ENCODE measurements at places on chromosomes 4 and X.
A peak's percentile ranks its signal among the peaks of the same experiment; 100 is the strongest.

DNA sequence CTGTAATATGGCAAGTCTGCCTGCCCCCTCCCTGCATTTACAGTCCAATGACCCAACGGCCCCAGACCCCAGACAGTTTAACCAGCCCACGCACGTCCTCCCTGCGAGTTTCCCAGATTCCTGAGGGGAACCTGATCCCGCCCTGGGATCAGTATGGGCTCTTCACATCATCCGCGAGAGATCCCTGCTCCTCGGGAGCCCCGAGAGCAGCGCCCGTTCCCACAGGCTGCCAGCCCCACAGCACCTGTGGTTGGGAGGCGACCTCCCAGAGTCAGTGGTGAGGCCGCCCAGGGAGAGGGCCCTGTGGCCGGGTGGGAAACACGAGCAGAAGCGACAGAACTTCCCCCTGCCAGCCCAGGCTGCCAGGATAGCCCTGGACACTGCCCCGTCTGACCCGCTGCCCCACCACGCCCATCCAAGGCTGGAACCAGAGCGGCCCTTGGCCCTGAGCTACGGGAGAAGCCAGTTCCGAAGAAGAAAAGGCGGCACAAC is 32.8 kb downstream of the TSC22D3 start:
- no peak for DNase-seq

DNA sequence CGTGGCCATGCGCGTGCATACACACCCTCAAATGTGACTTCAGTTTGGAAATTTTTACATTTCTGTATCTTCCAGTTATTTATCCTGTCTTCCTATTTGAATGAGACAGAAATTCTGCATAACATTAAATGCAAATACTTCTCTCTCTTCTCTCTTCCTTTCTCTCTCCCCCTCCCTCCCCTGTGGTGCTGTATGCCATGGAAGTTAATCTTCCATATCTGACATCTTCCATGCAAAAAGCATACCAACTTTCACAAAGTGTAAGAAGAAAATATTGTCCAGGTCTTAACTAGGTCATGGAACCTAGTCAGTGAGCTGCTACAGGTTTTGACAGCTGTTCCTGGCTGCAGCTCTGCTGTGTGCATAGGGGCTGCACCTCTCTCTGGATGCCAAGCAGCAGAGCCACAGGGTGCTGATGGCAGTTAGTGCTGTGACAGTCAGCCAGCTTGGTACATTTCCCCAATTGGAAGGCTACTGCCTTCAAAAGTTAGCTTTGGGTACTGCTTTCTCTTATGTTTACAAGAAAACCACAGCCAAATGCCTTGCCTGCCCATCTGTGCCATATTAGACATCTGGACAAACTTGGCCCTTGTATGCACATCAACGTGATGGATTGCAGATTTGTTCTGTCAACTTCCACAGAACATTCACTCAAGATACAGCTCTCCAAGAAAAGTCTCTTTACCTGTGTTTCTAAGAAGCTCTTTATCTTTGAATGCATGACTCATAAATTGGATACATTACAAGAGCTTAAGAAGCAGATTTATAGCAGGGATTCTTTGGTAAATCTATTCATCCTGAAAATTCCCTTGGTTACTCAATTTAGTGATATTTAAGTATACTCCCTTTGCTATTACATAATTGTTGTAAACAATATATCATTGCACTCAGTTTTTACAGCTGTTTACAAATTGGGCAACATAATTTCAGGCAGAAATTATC is 623.8 kb downstream of the EPHA5 start:
- no peak for DNase-seq

GRCh38 chr4:91258326-91258725 is 1045.4 kb upstream of the GRID2 start:
- no peak for DNase-seq

GRCh38 chrX:56793112-56793430 is 64.0 kb downstream of the NBDY start:
- no peak for DNase-seq

- no peak for DNase-seq
These were observed 211.8 kb upstream of the CPEB2 start for GRCh38 chr4:14790494-14790893.

DNA sequence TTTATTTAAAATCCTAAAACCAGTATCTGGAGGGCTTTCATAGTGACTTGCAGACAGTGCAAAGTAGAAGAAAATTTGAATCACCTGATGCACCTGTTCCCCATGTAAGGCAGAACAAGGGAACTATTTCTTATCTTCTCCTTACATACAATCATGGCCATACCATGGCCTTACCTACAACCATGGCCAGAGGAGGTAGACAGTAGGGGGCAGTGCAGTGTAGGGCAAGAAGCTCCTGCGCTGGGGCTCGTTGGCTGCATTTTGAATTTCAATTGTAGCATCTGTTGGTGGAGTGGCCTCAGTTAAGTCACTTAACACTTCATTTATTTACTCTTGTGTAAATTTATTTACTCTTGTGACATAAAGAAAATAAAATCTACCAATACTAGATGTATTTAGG is 33.0 kb downstream of the GALNTL6 start:
- DNase-seq = no peak

DNA sequence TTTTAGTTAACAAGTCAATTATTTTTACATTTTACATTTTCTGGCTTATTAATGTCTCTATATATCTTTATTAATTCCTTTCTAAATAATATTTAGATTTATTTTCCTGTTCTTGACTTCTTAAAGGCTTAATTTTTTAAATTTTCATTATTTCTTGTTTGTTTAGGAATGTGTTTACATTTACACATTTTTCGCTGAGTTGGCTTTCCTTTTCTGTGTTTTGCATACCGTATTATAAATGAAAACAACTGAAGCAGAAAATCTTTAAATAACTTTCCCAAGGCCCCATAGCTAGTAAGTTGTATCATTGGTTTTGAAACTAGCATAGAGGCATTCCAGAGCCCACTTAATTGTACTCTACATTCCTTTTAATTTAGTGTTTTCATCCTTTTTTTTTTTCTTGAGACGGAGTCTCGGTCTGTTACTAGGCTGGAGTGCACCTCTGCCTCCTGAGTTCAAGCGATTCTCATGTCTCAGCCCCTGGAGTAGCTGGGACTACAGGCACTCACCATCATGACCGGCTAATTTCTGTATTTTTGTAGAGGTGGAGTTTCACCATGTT is 261.6 kb downstream of the IQCM start:
- DNase-seq = no peak

GRCh38 chr4:38782452-38783108 is at the start of gene TLR10:
Gene TLR10, minus strand, starts transcription at chr4:38782990. Its CDS starts 7,400 bp downstream, at chr4:38775590.
- DNase-seq = no peak

GRCh38 chrX:9873360-9873759 is 87.1 kb downstream of the SHROOM2 start:
- no peak for DNase-seq

- DNase-seq = peak; percentile 12
These were observed 46.3 kb downstream of the SH3KBP1 start for GRCh38 chrX:19840899-19841648.

- DNase-seq = no peak
These were observed 28.0 kb upstream of the PLK4 start for GRCh38 chr4:127852661-127853060.

DNA sequence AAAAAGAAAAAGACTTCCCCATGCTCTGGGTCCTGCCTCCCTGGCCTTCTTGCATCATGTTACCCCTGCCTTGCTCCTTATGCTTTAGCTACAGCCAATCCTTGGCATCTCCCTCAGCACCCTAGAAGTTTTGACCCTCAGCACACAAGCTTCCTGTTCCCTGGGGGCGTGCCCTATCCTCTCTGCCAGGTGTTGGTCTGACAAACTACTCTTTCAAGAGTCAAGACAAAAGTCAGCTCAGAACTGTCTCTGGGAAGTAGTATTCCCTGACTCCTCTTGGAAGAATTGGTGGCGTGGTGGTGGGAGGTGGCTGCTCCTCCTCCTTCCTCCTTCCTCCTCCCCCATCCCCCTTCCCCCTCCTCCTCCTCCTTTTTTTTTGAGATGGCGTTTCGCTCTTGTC is 41.0 kb downstream of the PRPS1 start:
- no peak for DNase-seq

DNA sequence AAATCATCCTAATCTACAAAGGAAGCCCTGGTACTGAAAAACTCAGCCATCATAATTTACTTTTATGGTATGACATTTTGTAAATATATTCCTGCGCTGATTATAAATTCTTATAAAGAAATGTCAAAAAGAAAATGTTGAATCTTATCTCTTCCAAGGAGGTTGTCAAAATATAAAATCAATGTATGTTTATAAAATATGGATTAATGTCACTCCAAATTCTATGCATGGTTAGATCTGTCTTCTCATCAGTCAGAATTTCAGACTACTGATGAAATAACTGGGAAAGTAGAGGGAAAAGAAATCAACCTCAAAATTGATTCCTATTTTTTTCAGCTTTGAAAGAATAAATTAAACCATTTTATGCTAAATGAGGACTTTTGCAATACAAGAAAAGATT is 120.0 kb upstream of the MAB21L2 start:
- no peak for DNase-seq

DNA sequence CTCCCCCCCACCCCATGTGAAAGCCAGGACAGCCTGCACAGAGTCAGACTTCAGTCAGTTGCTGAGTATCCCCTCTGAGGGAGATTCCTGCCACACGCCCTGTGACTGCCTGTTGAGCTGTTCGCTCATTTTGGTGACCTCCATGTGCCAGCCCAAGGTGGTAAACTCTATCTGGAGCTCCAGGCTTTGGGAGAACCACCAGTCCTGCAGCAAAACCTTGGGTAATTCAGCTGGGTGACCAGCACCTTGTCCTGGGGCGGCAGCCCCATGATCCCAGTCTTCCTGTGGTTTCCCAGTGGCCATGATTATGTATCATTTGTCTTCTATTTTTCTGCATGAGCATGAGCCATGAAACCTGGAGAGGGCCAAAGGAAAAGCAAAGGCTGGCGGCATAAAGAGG is 73.4 kb downstream of the NBDY start:
- no peak for DNase-seq

DNA sequence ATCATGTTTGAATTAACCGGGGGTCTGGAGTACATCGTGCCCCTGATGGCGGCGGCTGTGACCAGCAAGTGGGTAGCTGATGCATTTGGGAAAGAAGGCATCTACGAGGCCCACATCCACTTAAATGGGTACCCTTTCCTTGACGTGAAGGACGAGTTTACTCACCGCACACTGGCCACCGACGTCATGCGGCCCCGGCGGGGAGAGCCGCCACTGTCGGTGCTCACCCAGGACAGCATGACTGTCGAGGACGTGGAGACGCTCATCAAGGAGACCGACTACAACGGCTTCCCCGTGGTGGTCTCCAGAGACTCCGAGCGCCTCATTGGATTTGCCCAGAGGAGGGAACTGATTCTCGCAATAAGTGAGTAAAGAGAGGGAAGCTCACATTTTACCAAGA is 56.9 kb downstream of the CLCN4 start:
- no peak for DNase-seq
